ENCODE measurements at places on chromosomes 5 and 9.

DNA sequence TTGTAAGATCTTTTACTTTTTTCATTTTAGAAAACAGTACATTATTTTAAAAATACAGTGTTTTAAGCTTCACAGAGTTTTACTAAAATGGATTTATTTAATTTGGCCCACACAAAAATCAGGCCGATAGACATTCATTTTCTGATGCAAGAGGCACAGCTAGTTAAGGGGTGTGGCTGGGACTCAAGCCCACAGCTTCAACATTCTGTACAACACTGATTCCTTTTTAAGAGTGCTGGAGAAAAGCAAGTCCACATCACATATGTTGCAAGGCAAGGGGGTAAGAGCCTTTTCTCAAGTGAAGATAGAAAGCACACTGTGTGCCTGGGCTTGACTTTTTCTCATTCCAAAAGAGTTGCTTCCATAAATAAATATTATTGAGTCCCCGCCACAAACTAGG, 195.9 kb downstream of the RFK start:
- DNase-seq = no peak

- no peak for DNase-seq
Measured at GRCh38 chr5:80588858-80589540, 18.9 kb upstream of the ANKRD34B start.

DNA sequence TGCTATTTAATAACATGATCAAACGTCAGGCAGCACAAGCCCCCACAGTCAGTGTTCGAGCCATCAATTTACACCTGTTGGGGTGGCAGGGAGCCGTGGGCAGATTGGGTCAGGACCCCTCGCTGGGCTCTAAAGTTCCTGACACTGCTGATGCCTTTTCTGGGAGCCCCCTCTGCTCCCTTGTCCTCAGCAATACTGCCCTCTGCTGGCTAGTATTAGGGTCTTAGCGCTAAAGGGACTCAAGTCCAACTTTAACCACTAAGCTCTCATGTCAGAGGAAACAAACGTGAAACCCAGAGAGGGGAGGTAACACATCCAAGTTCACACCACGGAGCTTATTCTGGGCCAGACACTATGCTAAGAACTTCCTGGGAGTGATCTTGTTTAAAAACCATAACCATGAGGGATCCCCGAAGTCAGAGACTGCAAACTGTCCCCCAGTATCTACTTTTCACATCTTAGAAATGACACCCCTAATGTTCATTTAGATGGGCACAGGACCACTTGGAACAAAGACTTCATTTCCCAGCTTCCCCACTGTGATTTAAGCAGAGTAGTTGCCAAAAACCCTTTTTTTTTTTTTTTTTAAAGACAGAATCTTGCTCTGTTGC, 20.4 kb downstream of the ANKS6 start:
- peak; percentile 41 for DNase-seq

DNA sequence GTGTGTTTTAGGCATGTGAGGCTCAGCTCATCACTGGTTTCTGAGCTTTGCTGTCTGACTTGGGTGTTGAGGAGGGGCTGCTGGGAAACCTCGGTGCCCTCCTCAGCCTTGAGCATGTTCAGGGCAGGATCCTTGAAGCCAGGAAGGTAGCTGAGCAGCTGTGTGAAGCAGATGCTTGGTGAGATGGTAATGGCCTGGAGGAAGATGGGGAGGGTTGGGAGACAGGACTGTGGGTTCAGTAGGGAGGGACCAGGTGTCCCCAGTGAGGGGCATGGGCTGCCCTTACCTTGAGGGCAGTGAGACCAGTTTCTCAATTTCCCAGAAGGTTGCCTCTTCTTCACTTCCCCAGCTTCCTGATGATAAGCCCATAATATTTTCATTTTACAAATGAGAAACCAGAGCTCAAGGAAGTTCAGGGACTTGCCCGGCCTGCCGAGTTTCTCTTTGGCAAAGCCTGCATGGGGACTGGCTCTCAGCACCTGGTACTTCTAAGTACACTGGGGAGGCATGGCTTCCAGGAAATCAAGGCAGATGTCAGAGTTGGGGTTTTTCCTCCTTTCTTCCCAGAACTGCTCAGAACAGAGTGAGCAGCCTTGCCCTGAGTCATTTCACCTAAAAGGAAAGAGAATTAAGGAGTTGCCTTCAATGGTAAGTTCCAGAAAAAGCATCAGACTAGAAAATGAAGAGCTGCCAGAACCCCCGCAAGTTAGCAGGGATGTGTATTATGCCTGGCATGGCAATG, 225.7 kb downstream of the MAST4 start:
- no peak for DNase-seq

DNA sequence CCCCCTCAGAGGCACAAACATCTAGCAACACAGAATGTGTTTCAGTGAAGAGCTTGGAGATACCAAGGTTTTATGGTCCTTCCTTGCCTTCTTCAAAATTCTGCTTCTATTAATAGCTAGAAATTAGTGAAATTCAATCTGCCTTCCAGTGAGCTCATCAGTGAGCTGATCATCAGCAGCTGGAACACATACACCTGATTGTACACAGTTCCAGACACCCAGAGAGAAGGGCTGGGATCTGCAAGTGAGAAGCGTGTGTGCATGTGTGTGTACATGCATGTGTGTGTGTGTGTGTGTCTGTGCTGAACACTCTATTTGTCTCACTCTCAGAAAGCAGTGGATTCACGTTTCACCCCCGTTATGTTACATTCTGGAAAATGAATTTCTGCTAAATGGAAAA, 28.5 kb downstream of the CFAP90 start:
- no peak for DNase-seq

DNA sequence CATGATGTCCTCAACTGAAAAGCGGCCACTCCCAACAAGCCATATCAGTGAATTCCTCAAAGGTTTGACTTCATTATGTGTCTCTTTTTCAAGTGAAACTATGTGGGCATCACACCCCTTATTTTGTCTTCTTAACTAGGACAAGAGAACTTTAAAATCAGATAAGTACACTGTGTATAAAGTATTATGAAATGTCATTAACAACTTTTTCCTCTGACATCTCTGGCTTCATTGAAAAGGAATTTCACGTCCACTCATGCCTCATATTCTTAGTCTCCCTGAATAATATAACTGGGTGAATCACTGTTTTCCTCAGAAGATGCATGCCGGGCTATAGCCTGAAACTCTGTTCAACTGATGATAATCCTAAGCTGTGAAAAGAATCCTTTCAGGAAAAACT, 415.8 kb downstream of the ACTL7B start:
- DNase-seq = no peak

- no peak for DNase-seq
Measured at GRCh38 chr5:132474881-132475496, 15.6 kb downstream of the IRF1 start.

- DNase-seq = peak; percentile 43
Measured at GRCh38 chr5:150589862-150590601, 50.4 kb upstream of the SYNPO start.

DNA sequence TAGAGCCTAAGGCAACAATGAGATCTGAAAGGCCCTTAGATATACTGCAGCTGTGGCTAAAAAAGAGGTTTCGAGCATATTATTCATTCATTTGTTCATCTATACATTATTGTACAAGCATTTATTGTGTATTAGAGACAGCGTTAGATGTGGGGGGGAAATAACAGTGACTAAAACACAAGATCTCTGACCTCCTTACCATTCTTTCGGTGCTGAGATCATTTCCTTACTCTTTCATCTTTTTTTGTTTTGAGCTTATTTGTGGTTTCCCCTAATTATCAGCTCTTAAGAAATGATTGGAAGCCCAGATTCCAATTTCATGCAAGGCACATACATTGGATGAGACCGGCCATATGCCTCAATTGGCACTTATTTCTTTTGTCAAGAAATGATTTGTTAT, 113.2 kb downstream of the SEC61B start:
- no peak for DNase-seq

- DNase-seq = no peak
Measured at GRCh38 chr5:157271740-157272271, 5.9 kb downstream of the CYFIP2 start.

GRCh38 chr9:36213989-36214388, 23.3 kb downstream of the CLTA start:
- DNase-seq = no peak
